ENCODE measurements at places on chromosomes 11 and 22. TPM values are rescaled to one million over a fixed set of nuclear protein-coding genes. Genes with fewer than 3 reads are reported as not detected.

DNA sequence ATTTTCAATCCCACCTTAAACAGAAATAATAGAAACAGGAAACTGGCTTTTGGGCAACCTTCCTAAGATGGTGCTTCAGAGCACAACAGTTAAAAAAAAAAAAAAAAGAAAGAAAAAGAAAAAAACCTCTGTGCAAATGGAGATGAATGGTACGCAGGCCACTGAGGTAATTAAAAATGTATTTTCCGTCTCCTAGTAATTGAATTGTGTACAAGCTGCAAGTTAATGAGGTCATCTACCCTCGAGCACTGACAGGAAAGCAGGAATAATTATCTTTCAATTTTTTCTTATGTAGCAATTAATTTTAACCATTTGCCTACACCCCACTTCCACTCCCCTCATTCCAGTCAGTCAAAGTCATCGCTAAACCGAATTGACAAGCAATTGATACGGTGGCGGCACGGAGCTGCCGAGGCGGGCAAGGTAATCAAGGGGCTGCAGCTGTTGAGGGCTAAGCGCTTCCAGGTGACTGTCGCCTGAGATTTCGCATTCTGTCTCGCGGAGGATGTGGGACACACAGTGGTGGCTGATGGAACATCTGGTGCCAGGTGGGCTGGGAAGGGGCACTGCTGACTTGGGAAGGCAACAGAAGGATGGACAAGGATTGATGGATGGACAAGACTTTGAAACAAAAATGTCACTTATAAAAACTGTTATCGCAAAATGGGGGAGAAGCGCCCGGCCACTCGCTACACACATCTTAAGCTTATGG, 109.4 kb downstream of the RCN1 start:
- DNase-seq: no peak

- no peak for DNase-seq
Measured at GRCh38 chr11:19650467-19650866, 62.2 kb upstream of the NAV2 start.

Gene MCHR1
- 0.11 TPM for total RNA-seq

GRCh38 chr22:36160499-36160942, at the start of gene APOL3:
APOL3 (minus strand) TSS chr22:36160755; CDS start chr22:36149055, 11,700 bp downstream.
- no peak for DNase-seq

Gene BCO2
- 1.00 TPM for total RNA-seq

GRCh38 chr11:12556788-12557384, 117.3 kb upstream of the TEAD1 start:
- peak; percentile 85 for DNase-seq

Gene KLHL35
- not detected for total RNA-seq

DNA sequence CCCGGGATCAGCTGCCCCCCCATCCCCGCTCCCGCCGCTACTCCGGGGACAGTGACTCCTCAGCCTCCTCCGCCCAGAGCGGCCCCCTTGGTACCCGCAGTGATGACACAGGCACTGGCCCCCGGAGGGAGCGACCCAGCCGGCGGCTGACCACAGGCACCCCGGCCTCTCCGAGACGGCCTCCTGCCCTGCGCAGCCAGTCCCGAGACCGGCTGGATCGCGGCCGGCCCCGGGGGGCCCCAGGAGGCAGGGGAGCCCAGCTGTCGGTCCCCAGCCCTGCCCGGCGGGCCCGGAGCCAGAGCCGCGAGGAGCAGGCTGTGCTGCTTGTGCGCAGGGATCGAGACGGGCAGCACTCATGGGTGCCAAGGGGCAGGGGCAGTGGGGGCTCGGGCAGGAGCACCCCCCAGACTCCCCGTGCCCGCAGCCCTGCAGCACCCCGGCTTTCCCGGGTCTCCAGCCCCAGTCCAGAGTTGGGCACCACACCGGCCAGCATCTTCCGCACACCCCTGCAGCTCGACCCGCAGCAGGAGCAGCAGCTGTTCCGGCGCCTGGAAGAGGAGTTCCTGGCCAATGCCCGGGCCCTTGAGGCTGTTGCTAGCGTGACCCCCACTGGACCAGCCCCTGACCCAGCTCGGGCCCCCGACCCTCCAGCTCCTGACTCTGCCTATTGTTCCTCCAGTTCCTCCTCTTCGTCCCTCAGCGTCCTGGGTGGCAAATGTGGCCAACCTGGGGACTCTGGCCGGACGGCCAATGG, 3.9 kb downstream of the RASL10A start:
- no peak for DNase-seq

- peak; percentile 44 for DNase-seq
Measured at GRCh38 chr22:39496131-39496838, 5.8 kb upstream of the MIEF1 start.

Gene FGF3
- total RNA-seq: not detected

- no peak for DNase-seq
Measured at GRCh38 chr11:126465573-126466188, 110.2 kb downstream of the ST3GAL4 start.

- no peak for DNase-seq
Measured at GRCh38 chr22:47172771-47173534, 410.5 kb downstream of the TBC1D22A start.

- DNase-seq: no peak
Measured at GRCh38 chr11:73193251-73194033, 24.6 kb upstream of the P2RY2 start.

Gene CHRM1
- total RNA-seq: not detected

Gene KRTAP5-2
- total RNA-seq: not detected

Gene KRTAP5-8
- total RNA-seq: not detected

DNA sequence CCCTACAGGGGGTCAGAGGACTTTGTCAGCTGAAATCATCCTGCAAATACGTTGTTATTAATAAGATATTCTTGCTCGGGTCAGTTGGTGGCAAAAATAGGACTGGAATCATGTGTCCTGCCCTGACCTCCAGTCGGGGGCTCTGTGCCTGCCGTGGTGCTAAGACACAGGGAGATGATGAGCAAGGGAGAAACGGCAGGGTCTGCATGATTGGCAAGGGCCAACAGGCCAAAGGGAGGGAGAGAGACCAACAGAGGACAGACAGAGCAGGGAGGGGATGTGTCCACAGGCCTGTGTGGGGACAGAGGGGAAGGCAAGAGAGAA, 10.4 kb upstream of the TSKU start:
- DNase-seq: no peak

- DNase-seq: no peak
Measured at GRCh38 chr11:1699771-1700170, 2.8 kb downstream of the KRTAP5-6 start.

Gene SAA1
- not detected for total RNA-seq

GRCh38 chr11:134277183-134278001, 1.2 kb downstream of the GLB1L3 start:
- no peak for DNase-seq

- peak; percentile 35 for DNase-seq
Measured at GRCh38 chr11:66317322-66317722, 478 bp upstream of the CD248 start.

Gene IL18
- 1.4 TPM for total RNA-seq

- no peak for DNase-seq
Measured at GRCh38 chr11:83456566-83456965, 170.4 kb upstream of the CCDC90B start.

DNA sequence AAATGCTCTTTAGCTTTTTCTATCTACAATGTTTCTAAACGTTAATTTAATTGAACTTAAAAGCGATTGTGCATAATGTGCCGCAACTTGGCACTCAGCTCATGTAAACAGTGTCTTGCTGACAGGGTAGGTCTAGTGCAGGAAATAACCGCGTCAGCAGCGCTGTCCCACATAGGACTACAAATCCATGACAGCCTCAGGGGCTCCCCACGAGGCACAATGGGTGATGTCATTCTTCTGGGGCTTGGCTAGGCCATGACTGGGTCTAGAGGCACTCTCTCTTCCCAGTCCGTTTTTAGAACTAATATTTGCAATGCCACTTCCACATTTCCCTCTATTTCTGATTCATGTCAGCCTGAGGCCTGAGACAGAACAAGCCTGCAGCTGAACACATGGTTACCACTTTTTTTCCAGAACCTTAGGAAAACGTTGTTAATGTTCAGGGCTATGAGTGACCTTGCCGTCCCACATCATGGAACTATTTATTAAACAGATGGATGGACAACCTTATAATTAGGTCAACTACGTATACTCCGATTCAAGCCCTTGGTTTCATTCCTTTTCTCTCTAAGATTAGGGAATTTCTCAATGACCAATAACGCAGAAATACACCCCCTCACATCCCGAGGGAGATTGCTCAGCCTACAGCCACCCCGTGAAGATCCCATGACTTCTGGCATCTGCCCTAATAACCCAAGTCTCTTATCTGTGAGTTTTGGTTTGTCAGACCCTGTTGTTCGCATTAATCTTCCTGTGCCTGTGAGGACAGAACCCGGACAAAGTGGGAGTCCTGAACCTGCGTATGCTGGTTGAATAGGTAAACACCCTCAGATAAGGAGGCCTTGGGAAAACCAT, 19.4 kb upstream of the SNX32 start:
- DNase-seq: peak; percentile 4

All from HFFc6 (cell line).